ENCODE measurements at places on chromosomes 6 and 20.
A peak's percentile ranks its signal among the peaks of the same experiment; 100 is the strongest.

DNA sequence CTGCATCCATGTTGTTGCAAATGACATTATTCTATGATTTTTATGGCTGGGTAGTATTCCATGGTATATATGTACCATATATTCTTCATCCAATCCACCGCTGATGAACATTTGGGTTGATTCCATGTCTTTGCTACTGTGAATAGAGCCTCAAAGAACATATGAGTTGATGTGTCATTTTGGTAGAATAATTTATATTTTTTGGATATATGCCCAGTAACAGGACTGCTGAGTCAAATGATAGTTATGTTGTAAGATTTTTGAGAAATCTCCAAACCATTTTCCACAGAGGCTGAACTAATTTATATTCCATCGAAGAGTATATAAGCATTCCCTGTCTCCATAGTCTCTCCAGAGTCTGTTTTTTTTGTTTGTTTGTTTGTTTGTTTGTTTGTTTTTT is 1373.5 kb downstream of the GRIK2 start:
- DNase-seq: peak; percentile 44

GRCh38 chr6:168385858-168386735 is 54.9 kb upstream of the SMOC2 start:
- no peak for DNase-seq

DNA sequence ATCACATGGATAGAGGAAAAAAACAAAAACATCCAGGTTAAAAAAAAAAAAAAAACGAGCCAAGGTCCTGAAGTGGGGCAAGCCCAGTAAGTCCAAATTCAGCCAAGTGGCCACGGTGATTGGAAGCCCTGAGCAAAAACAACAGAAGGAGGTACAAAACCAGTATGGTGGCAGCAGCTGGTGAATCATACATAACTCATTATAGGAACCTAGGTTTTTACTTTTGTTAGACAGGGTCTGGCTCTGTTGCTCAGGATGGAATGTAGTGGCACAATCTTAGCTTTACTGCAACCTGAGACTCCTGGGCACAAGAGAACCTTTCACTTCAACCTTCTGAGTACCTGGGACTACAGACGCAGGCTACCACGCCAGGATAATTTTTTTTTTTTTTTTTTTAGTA is 22.7 kb upstream of the MYB start:
- DNase-seq: no peak

GRCh38 chr6:104019075-104019753 is 840.5 kb downstream of the HACE1 start:
- DNase-seq: no peak

DNA sequence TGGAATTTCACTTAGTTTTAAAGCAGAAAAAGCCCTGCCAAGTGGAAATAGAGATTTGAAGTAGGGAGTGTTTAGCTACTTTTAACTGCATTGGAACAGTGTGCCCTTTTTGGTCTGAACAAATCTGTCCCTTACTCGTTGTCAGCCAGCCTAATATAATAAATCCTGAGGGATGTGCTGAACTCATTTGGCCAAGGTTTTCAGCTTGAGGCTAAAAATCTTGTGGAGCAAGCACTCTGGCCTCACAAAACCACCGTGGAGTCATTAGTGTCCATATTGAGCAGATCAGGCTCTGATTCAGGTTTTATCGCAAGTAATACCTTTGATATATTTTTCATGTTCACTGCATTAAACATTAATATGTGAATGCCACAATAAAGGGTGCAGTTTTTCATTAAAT is 383.5 kb downstream of the FRK start:
- no peak for DNase-seq

GRCh38 chr20:3705970-3706739 is 6.2 kb downstream of the SIGLEC1 start:
- no peak for DNase-seq

GRCh38 chr20:52593654-52594053 is 378.5 kb upstream of the TSHZ2 start:
- DNase-seq: no peak

DNA sequence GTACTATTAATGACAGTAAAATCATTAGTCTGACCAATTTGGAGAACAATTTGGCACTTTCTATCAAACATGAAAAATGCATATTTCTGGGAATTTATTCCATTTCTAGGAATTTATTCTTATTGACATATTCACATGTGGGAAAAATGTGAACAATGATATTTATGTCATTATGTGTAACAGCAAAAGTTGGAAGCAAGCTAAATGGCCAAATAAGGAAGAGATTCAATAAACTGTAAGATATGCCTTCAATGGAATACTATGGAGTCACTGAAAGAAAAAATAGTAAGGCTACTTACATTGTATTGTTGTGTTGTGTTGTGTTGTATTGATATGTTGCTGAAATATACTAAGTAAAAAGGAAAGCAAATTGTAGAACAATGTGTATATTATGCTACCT is 100.5 kb upstream of the EDN1 start:
- no peak for DNase-seq

- peak; percentile 88 for DNase-seq
These were observed 347.5 kb downstream of the PRL start for GRCh38 chr6:21949211-21949801.

DNA sequence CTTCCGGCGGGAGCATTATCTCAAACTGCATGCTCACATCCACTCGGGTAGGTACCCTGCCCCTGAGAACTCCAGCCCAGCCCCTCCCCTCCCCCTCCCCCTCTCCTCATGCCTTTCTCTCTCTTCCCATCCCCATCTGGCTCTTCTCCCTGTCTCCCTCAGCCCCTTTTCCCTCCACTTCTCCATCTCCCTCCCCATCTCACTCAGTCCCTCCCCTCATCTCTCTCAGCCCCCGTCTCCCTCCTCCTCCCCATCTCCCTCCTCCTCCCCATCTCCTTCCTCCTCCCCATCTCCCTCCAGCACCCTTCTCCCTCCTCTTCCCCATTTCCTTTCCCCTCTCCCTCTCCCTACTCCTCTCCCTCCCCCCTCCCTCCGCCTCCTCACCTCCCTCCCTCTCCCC is 27.3 kb upstream of the CHMP4B start:
- DNase-seq: no peak

DNA sequence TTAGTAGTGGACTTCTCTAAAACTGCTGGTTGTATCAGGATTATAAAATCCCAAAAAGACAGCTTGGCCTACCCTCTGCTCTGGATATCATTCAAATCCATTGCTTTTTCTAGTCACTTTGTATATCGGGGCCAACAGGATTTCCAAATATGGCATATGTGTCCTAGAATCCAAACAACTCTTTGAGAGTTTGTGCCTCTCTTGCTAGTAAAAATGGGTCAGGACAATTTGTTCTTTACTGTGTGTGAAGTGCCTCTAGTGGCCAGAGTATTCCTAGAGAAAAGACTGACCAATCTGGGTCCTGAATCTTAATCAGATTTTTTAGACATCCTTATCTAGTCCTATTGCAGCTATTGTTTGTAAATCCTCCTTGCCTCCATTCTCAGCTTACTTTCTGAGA is 33.5 kb upstream of the MANEA start:
- DNase-seq: no peak

- DNase-seq: no peak
These were observed 5.9 kb upstream of the SULF2 start for GRCh38 chr20:47791084-47791599.

DNA sequence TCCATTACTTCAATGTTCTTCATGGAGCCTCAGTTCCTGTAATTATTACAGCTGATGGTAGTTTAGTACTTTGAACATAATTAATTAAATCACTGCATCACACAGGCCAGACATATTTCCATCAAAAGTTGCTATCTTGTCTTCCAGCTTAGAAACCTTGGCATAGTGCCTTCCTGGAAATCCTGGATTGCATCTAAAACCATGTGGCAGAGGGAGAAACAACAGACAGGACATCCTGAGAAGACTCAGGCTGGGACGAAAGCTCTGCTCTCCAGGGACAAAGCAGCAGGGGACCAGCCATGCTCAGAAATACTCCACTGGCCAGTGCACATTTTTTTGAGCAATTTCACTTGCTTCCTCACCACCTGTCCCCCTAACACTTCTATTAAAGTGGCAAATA is 55.3 kb downstream of the TBX18 start:
- DNase-seq: no peak

DNA sequence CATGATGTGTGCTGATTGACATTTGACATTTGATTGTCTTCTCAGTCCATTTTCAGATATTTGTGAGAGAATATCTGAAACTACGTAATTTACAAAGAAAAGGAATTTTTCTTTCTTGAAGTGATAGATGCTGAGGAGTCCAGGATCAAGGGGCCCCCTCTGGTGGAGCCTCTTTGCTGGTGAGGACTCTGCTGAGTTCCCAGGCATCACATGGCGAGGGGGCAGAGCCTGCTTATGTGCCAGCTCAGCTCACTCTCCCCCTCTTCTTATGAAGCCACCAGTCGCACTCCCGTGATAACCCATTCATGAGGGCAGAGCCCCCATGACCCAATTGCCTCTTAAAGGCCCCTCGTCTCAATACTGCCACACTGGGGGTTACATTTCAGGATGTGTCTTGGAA is 91.3 kb downstream of the RPP40 start:
- DNase-seq: peak; percentile 16

- DNase-seq: no peak
These were observed 6.2 kb upstream of the DDX43 start for GRCh38 chr6:73388433-73388799.

GRCh38 chr6:170042596-170043118 is 248.2 kb downstream of the DLL1 start:
- DNase-seq: no peak

GRCh38 chr20:62405981-62406513 is 1.0 kb downstream of the CABLES2 start:
- DNase-seq: no peak

- DNase-seq: no peak
These were observed 13.5 kb downstream of the MBOAT1 start for GRCh38 chr6:20198775-20199174.

GRCh38 chr20:64136004-64136710 is 28.1 kb upstream of the MYT1 start:
- no peak for DNase-seq

DNA sequence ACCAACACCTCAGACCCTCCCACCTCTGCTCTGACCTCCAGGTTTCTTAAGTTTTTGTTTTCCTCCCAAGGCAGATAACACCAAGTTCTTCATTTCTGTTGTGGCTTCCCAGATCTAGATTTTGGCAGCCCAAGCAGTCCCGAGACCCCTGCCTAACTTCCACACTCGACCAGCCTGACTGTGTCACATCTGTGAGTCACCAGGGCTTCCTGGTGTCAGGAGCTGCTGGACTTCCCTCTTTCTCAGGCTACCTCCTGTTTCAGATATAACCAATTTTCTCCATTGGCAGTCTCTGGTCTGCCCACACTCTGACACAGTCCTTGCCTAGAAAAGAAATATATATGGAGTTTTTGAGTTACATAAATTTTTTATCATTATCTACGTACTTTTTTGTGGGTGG is 46.1 kb upstream of the CCN6 start:
- DNase-seq: no peak

DNA sequence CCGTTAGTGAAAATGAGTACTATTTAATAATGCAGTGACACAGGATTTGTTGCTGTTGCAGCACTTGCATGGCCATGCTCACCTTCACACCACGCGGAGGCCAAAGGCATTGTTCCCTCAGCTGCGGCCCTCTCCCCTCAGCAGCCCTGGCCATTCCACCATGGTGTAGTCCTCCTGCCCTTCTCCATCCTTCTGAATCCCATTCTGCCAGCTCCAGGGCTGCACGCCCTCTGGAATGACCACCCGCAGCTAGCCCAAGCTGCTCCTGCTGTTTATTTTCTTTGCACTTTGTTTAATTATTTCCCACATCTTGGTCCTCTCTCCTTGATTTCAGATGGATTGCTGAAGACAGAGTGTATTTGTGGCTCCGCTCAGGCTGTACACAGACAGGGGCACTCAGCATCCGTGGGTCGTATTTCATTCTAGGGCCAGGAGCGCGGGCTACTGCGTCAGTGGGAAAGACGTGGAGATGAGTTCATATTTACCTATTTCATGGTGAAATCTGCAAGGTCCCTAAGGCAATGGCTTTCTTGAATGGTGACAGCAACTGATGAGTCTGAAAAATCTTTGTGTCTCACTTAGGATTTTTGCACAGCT is 81.4 kb upstream of the DUSP22 start:
- no peak for DNase-seq

GRCh38 chr6:146972546-146972945 is 231.7 kb upstream of the STXBP5 start:
- DNase-seq: no peak

DNA sequence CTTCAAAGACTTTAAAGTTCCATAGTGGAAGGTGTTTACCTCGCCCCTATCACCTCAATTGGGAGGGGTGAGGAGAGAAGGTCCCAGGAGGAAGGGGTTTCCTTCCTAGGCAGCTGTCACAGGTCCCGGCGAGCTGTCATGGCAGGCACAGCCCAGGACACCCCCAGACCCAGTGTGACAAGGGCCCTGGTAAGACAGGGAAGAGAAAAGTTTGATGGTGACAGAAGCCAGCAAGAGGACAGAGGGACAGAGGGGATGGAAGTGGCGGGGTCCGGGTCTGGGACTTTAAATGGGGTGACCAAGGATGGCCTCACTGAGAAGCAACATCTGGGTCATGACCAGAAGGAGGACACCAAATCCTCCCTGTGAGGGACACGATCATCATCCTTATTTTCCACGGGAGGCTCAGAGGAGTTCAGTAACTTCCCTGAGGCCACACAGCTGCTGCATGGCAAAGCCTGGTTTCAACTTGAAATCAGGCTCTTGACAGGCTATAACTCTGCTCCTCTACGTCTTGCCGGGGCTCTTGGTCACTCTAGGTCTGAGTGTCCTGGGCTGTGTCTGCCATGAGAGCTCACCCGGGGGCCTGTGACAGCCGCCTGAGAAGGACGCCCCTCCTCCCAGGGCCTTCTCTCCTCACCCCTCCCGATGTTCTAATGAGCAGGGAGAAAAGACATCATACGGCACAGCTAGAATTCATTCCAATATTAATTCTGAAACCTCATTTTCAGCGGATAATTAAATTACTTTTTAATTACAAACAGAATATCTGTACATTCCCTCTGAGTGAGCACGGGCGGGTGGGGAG is 222.2 kb downstream of the PREX1 start:
- DNase-seq: no peak

DNA sequence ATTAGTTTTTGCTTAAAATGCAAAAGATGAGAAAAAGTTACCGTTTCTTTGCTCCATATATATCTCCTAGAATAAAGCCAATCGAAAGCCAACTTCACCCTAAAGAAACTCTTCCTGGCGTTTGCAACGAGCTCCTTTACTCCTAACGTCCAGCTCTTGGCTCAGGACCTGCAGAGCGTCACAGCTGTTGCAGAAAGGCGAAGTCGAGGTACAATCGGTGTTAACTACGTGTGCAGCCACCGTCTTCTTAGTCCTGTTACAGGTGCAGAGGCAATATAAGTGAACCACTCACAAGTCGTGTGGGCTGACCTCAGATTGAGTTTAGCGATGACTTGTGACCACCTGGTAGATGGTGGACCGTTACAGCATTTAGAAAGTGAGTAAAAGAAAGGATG is 113.1 kb downstream of the TRIM27 start:
- DNase-seq: no peak

Measured in amniotic epithelial cell (primary cell).